T follicular helper cell (primary cell): ENCODE measurements at places on chromosomes 16 and 17.

DNA sequence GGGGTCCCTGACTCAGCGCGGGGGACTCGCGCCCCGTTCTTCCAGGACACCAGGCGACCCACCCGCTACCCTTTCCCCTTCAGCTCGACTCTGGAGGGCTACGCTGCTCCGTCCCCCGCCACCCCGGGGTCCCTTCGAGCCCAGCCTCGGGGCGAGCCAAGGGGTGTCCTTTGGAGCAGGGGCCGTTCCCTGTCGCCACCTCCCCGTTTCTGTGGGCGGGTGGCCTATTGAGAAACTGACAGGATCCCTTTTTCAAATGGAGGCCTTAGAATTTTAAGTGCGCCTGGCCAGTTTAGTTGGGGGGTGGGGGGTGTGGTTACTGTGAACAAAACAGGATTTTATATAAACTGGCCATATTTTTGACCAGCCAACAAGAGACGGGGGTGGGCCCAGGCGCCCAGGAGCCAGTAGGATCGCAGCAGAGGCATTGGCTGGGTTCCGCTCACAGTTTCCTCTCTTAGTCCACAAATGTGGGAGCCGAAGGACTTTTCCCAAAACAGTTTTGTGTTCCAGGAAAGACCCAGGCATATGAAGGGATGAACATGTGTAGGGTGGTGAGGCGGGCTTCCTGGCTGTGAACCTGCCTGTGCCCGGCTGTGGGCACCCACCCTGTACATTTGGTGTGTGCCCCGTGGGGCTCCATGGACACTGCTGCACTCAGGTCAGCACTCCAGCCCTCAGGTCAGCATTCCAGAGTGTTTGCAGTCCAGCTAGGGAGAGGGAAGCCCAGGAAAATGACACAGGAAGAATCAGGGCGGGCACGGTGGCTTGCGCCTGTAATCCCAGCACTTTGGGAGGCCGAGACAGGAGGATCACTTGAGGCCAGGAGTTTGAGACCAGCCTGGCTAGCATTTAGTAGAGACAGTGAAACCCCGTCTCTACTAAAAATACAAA, 722 bp upstream of the TIMP2 start:
- DNase-seq: no peak

DNA sequence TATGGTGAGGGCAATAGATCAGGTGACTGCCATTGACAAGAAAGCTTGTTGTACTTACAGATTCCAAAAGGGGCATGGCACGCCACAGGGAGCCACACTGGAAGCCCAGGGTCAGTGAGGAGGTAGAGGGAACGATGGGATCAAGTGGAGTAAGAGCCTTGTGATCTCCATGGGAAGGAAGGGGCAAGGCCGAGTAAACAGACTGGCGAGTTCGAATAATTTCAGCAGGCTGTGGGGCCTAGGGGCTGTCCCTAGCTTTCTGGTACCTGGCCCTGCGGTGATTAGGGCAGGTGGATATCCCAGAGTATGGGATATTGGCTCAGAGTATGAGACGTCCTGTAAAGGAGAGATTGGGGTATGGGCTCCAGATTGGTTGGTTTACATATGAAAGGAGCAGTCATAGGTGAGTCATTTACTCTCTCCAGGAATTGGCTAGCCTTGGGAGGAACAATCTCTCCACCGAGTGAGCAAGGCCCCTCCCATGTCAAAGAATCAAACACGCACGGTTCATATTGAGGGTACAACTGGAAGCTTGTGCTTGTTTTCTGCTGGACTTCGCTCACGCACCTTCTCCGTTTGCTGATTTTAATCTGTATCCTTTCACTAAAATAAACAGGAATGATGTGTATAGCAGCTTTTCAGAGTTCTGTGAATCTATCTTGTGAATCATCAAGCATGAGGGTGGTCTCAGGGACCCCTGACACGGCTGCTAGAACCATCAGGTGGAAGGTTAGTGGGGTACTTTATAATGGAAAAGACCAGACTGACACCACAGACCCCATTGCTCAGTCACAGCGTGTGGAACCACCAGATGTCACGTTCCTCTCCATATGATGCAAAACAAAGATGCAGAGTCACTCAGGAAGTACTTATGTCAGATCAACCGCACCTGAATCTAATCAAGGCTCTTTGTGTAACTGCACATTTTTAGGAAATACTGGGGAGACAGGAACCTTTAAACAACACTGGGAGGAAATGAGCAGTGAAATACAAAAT, 27.9 kb downstream of the GABARAPL2 start:
- no peak for DNase-seq

DNA sequence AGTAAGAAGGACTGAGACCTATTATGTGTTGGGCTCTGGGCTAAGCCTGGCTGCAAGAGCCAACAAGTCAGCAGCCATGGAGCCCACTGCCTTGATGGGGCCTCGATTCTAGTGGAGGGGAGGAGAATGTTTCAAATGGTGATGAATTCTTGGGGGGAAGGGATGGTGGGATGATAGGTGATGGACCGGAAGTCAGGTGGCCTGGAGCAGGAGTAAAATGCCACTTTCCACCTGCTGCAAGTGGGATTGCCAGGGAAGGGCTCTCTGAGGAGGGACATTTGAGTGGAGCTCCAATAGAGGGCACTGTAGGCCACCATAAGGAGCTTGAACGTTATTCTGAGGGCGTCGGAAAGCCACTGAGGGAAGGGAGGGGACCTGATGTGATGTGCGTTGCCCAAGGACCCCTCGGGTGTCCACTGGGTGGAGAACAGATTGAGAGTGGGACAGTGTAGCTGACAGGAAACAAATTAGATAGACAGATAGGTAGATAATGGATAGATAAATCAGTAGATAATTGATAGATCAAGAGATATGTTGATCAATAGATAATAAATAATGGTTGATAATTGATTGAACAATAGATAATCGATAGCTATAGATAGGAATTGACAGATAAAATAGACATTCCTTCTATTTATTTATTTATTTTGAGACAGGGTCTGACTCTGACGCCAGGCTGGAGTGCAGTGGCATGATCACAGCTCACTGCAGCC, 18.2 kb upstream of the NXPH3 start:
- no peak for DNase-seq

DNA sequence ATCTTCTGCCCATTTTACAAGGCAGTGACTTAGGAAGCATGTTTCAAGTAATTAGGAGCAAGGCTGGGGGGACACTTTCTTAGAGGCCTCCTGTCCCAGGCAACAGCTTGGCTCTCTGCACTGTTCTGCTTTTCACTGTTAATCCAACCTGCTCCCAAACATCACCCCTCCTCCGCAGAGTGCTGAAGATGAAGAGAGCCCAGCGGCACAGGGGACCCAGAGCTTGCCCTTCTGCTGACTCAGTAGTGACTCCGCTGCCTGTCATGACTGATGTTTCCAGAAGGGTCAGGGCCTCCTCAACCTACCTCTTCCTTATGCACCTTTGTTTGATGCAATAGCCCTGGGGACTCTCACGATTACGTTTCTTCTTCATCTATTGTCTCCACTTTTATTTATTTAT, 38.9 kb upstream of the NDRG4 start:
- no peak for DNase-seq

GRCh38 chr17:78111727-78112517, 16.6 kb downstream of the TMC6 start:
- DNase-seq: no peak

DNA sequence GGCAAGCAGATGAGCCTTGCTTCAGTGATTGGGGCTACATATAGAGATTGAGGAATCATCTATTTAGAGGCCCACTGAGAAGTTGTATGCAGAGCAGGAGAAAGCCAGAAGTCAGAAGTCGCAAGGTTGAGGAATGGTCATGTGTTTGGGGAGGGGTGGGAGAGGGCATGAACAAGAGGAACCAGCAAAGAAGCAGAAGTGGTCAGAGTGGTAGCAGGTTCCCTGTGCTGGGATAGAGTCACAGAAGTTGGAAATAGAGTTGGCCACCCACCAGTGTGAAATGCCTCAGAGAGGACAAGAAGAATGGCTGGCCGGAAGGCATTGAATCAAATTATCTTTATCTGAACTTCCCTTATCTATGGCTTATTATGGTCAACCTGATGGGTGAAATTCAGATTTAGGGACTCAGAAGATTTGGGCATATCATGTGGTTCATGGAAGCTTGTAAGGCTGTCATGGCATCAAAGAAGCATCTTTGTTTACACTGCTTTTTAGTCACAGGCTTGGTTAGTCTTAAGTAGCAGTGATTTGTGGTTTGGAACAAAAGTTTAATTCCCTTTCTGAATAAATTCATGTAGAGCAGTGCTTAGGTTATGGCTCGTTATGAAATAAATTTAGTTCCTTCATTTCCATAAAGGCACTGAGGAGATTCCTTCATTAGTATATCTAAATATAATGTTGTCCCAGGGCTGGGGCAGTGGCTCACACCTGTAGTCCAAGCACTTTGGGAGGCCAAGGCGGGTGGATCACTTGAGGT, 19.7 kb downstream of the MAP3K3 start:
- no peak for DNase-seq

DNA sequence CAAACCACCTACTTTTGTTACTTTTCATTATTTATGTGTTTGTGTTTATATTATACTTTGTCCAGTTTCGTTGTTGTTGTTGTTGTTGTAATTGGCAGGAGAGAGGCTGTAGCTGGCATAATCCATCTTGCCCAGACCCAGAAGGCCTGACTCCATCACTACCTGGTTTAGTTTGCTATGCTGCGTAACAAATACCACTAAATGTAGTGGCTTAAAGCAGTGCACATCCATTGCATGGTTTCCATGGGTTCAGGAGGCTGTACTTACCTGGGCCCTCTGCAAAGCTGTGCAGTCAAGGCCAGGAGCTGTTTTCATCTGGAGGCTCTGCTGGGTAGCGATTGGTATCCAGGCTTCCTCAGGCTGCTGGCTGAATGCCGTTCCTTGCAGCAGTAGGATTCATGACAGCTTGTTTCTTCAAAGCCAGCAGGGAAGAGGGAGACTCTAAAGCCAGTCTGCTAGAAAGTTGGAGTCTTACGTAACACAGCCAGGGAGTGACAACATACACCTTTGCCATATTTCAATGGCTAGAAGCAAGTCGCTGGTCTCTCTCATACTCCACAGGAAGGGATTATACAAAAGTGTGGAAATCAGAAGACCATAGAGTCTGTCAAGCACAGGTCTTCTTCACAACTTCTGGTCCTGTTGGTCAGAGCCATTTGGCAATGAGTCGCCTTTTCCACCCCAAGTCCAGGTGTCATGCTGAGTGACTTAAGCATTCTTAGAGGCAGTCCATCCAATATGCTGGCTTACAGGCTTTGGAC, 41.1 kb downstream of the TNRC6C start:
- DNase-seq: no peak

- DNase-seq: no peak
Observed at GRCh38 chr17:57533684-57534305, 211.3 kb downstream of the CCDC182 start.

- no peak for DNase-seq
Observed at GRCh38 chr16:85330694-85331188, 218.5 kb upstream of the CIBAR2 start.

GRCh38 chr16:88132836-88133506, 181.7 kb downstream of the BANP start:
- DNase-seq: no peak

DNA sequence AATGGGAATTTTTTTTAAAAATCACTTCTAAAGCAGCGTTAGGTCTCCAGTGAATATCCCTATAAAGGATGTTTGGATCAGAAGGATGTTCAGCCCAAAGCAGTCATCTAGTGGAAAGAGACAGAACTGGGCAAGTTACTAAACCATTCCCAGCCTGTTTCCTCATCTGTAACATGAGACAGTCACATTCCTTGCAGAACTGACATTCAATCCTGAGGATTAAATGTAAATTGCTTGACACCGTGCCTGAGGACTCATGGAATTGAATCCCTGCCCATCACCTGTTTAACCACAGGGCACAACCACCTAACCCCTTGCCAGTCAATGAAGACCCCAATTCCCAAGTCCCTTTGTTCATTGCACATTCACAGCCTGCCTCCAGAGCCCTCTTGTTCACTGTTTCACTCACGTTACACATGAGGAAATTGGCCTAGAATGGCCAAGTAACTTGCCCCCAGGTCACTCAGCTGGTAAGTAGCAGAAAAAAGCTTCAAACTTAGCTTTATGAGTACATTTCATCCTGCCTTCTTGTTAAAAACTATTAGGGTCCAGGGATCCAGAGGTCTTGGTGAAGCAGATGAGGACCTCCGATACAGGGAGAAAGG, 1.4 kb downstream of the CMTM2 start:
- DNase-seq: no peak

- DNase-seq: no peak
Observed at GRCh38 chr17:68794636-68795434, 160.4 kb downstream of the ABCA8 start.

DNA sequence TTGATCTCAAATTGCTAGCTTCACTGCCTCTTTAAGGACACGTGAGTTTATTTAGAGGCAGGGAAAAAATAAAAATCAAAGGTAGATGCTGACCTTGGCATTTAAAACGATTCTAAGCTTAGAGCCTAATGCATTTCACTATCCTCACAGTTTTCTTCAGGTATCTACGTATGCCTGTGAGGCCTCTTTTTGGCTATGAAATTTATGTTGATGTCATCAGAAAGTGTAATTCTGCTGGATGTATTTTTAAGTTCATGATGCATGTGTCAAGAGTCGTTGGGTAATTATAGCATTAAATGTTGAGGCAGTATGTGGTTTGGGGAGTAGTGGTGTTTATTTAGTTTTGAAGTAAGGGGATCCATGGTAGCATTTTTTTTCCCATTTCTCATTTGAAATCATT, 4.2 kb upstream of the KRTAP3-2 start:
- DNase-seq: no peak

DNA sequence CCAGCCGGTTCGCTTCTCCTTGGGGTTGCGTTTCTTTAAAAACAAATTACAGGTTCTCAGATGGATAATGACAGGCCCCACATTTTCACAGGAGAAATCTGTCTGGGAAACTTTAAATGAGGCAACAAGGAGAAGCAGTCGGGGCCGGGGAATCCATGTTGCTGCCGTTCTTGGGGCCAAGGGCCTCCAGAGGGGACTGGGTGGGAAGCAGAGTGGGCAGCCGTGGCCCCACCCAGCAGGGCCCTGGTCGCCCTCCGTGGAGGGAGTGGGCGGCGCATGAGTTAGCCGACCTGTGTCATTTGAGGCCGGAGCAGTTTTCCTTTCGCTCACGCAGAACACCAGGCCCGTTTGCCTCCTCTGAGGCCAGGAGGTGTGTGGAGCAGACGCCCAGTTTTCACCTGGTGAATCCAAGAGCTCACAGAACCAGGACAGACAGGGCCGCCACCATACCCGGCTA, 207.7 kb upstream of the CIBAR2 start:
- no peak for DNase-seq

DNA sequence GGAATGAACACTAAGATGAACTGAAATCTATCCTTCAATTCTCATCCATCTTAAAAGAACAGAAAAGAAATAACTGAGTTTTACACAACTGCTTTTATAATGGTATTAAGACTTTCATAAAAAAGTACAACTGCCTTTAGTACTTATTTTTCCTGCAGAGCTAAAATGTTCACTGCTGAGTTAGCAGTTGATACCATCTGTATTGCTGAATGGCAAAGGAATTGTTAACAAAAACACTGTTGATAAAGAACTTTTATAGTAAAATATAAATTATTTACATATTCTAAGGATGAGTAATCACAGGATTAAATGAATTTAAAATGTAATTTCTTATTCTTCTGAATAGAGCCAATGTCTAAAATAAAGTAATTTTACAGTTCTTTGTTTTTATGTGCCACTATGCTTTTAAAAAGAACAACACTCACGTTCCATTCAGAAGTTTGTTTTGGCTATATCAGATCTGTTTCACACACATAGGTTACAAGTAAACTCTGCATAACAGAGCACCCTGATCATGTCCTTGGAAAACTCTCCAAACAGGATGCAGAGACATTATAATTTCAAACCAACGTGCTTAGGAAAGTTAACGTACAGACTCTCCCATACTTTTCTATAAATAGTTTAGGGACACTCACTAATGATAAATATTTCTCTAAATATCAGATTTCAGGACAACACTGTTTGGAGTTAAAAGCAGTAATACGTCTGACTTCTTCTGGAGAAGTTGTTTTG, 151.1 kb downstream of the ITFG1 start:
- DNase-seq: no peak

- DNase-seq: no peak
Observed at GRCh38 chr16:138049-138417, 440 bp downstream of the NPRL3 start.
